Activated naive CD4-positive, alpha-beta T cell treated with anti-CD3 and anti-CD28 coated beads, Interleukin-2, amount 10 ng/mL, durations not matched to agents 7 days and 5 days (primary cell): ENCODE measurements at places on chromosomes 5 and 9.

- DNase-seq = no peak
These were observed 13.0 kb downstream of the GPX3 start for GRCh38 chr5:151033217-151033934.

GRCh38 chr5:151459680-151460324, 12.4 kb downstream of the SLC36A1 start:
- DNase-seq = no peak

- DNase-seq = no peak
These were observed 228.7 kb downstream of the YTHDC2 start for GRCh38 chr5:113742176-113742575.

GRCh38 chr9:35422753-35423152, 67.2 kb upstream of the RUSC2 start:
- no peak for DNase-seq

GRCh38 chr5:102375876-102376275, 79.8 kb upstream of the SLCO4C1 start:
- no peak for DNase-seq
